Lower leg skin (tissue), 4 donors: ENCODE measurements at places on chromosomes 16 and 17.

GRCh38 chr16:57637020-57637419 lies 8.6 kb downstream of the ADGRG1 start:
- no peak for DNase-seq

GRCh38 chr17:28188841-28189263 lies 130.1 kb upstream of the TMEM97 start:
- no peak for DNase-seq

- DNase-seq: no peak
Observed at GRCh38 chr16:55284718-55285099, 39.3 kb upstream of the IRX6 start.

DNA sequence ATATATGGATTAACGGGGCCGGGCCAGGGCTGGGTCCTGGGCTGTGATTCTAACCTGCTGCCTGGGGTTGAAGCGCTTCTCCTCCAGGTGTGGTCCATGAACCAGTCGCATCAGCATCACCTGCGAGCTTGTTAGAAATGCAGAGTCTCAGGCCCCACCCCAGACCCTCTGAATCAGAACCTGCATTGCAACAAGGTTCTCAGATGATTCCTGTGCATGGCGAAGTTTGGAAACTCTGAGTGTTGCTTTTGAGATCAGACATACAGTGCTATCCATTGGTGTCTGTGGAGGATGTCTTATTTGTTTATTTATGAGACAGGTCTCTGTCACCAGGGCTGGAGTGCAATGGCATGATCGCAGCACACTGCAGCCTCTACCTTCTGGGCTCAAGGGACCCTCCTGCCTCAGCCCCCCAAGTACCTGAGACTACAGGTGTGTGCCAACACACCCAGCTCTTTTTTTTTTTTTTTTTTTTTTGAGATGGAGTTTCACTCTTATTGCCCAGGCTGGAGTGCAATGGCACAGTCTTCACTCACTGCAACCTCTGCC lies 99.8 kb downstream of the PITPNC1 start:
- DNase-seq: peak; percentile 56

GRCh38 chr17:72165867-72166439 lies 45.1 kb downstream of the SOX9 start:
- no peak for DNase-seq

- DNase-seq: no peak
Observed at GRCh38 chr17:76337413-76337777, 16.3 kb downstream of the PRPSAP1 start.

- no peak for DNase-seq
Observed at GRCh38 chr16:87314990-87315420, 2.2 kb downstream of the C16orf95 start.

DNA sequence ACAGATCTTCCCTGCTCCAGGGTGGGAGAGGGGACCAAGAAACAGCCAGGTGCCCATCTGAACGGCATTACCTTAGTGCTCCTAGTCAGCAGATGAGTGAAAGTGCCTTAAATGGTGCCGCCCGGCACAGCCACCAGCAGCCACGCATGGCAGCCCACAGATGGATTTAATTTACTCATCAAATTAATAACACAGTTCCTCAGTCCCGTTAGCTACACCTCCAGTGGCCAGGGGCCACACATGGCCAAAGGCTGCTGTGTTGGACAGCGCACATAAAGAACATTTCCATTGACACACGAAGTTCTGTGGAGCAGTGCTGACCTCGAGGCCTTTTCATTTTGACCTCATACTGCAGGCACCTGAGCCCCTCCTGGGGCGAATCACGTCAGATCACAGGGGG lies 166.3 kb downstream of the CMIP start:
- no peak for DNase-seq

DNA sequence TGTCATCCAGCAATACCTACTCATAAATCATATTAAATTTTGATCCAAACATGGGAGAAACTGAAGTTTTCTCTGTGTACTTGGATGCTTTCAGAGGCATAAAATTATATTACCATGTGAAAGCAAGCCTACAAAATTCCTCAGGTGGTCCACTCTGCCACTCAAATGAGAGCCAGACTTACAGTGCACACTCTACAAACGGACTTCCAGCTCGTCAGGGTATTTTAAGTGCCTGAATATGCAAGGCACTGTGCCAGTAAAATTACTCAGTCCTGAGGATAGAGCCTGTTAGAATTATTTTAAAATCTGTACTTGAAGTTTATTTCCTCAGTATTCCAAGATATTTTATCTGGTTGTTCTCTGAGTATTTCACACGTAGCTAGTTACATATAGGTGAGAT lies 54.5 kb downstream of the TENT4B start:
- no peak for DNase-seq

- DNase-seq: no peak
Observed at GRCh38 chr16:4859190-4859899, 12.1 kb downstream of the UBN1 start.

- DNase-seq: peak; percentile 87
Observed at GRCh38 chr17:55348749-55349354, 72.8 kb downstream of the MMD start.

DNA sequence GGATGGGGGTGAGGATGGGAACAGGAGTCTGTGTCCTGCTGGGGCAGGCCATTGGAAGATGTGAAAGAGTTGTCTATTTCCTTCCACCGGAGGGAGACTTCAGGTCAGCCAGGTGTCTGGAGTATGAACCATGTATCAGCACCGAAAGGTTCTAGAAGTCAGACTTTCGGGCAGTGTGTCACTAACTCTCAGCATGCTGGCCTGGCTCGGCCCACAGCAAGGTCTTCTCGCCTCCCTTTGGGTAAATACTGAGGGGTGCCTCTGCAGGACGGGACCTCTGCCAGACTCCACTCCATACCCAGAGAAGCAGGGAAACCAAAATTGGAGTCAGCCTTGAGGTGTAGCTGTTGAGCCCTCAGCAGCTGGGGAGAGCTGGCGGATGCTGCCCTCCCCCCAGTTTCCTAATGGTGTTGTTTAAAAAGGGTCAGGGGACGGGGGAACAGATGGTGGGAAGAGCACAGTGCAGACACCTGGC lies 507 bp downstream of the CIITA start:
- no peak for DNase-seq

DNA sequence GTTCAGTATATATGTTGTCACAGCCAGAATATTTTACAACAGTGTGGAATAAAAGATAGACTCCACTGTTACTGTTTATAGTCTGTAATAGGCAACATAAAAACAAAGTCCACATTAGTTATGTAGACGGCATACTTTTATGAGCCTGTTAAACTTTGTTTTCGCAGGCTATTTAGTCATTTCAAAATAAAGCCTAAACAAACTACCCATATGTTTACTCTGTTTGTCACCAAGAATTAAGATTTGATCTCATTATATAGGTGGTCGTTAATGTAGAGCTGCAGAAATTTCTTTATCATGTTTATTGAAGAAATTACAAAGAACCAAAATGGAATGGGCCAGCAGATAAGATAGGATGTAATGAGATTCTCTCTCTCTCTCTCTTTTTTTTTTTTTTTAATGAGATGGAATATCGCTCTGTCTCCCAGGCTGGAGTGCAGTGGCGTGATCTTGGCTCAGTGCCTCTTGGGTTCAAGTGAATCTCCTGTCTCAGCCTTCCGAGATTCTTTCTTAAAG lies 943.8 kb upstream of the SOX9 start:
- DNase-seq: no peak

GRCh38 chr17:50175035-50175807 lies 9.4 kb downstream of the SGCA start:
- no peak for DNase-seq

GRCh38 chr16:11329071-11329491 lies 16.2 kb upstream of the RMI2 start:
- DNase-seq: no peak

DNA sequence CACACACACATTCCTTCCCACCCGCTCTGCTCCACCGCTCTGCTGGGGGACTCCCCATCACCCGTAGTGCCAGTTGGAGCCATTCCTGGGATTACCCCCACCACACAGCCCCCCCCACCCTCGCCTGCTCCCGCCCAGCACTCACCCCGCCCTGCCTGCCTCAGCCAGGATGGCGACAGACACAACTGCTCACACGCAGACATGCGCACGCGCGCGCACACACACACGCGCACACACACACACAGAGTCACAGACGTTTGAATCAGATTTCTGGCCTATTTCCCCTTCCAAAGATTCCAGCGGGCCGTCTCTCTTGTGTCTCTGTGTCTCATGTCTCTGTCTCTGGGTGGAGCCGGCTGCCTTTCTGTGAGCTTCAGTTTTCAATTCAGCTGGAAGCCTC lies 4.4 kb downstream of the CACNA1G start:
- DNase-seq: peak; percentile 96

DNA sequence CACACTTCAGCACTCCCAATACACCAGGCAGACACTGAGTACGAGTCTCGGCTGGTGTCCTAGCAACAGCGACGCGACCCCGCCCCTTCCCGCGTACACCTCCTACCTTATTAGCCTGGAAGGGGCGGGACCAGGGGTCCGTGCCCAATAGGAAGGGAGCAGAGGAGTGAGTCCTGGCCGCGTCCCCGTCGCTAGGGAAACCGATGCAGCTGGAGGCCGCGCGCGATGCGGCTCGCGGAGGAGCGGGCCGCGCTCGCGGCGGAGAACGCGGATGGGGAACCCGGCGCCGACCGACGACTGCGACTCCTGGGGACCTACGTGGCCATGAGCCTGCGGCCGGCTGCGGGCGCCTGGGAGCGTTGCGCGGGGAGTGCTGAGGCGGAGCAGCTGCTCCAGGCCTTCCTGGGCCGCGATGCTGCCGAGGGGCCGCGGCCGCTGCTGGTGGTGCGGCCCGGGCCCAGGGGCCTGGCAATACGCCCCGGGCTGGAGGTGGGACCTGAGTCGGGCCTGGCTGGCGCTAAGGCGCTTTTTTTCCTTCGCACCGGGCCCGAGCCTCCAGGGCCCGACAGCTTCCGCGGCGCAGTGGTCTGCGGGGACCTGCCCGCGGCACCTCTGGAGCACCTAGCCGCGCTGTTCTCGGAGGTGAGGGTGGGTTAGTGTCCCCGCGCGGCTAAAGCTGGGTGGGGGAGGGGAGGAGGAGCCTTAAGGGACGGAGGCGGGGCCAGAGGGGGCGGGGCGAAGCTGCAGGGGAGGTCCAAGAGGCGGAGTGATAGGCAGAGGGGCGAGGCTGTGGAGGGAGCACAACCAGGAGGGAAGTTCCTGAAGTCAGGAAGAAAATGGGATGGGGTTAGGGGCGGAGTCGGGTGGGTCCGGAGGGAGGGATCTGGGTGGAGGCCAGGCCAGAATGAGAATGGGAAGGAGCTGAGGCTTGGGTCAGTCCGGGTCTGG lies at the start of gene DNAH9:
Gene DNAH9, plus strand, starts transcription at position 197 of the 948 bp plus-strand sequence. Its CDS starts 29 bp downstream, at position 226.
- DNase-seq: peak; percentile 94

- no peak for DNase-seq
Observed at GRCh38 chr17:556431-556995, 158.1 kb downstream of the VPS53 start.

DNA sequence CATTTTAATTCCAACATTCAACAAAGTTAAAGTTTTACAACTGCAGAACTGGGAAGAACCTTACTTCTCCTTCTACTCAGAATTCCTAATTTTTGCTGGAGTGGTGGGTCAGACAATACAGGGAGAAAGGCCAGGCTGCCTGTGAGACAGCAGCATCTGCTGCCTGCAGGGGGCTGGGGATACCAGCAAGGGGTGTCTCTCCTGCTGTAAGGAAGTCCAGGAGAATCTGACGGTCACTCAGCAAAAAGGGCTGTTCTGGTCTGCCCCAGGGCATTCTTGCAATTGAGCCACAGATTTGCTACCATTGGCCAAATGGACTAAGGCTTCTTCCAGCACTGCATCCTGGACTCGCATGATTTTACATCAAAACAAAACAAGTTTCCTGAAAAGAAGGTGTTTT lies 426.6 kb upstream of the CDH11 start:
- DNase-seq: no peak

DNA sequence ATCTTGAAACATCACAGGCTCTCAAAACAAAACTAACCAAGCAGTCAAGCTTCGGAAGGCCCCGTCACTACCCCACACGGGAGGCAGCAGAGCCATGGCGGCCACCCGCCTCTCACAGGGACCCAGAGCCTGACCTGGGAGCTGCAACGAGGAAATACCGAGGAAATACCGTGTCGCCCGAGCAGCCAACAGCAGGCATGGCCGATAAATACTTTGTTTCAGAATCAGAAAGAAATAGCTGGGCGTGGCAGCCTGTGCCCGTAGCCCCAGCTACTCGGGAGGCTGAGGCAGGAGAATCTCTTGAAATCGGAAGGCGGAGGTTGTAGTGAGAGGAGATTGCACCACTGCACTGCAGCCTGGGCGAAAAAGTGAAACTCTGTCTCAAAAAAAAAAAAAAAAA lies 6.9 kb downstream of the LMF1 start:
- no peak for DNase-seq

DNA sequence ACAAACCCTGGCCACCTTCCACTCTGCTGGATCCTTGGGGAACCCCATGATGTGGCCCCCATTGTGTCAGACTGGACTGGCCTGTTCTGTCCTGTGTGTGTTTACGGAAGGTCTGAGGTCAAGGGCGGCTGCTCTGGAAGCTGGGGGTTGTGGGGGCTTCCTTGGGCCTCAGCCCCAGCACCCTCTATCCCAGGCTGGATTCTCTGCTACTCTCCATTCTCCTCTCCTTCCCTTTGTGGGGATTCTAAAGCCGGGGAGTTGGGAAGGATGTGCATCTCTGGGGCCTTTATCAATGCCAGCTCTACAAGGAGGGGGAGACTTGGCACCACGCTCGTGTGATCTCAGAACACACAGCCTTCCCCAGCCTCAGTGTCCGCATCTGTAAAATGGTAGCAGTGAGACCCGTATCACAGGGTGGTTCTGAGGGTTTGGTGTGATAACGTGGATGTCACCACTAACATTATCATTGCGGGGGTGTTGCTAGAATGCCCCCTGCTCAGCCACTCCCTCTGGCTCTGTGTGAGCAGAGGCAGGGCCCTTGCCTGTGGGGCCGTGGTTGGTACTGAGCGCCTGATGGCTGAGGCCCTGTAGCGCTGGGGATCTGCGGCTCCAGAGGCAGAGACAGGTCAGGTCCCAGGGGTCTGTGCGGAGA lies 18.1 kb downstream of the ADGRG1 start:
- DNase-seq: no peak

DNA sequence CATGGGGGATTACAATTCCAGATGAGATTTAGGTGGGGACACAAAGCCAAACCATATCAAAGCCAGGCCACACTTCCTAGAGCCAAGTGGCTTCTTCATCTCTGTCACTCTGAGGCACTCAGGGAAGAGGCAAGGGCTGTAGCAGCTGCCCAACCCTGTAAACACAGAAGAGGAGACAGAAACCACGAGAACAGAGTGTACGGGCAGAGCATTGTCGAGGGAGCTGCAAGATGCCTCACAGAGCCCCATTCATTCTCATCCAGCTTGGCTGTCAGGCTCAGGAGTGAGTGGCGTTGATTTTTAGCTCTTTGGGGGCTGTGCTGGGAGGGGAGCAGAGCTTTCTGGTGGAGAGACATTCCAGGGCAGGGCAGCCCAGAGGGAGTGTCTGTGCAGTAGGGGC lies 117.2 kb upstream of the SALL1 start:
- DNase-seq: no peak

- no peak for DNase-seq
Observed at GRCh38 chr17:21213638-21214014, 335 bp downstream of the TMEM11 start.

GRCh38 chr16:68076560-68076959 lies 8.6 kb upstream of the NFATC3 start:
- DNase-seq: peak; percentile 60

- no peak for DNase-seq
Observed at GRCh38 chr17:70336411-70336810, 167.1 kb downstream of the KCNJ2 start.

GRCh38 chr17:78933025-78933958 lies 8.1 kb upstream of the TIMP2 start:
- DNase-seq: peak; percentile 92

GRCh38 chr17:68972119-68972704 lies 17.0 kb upstream of the ABCA8 start:
- DNase-seq: no peak
